ENCODE measurements at places on chromosomes 6 and 20.

DNA sequence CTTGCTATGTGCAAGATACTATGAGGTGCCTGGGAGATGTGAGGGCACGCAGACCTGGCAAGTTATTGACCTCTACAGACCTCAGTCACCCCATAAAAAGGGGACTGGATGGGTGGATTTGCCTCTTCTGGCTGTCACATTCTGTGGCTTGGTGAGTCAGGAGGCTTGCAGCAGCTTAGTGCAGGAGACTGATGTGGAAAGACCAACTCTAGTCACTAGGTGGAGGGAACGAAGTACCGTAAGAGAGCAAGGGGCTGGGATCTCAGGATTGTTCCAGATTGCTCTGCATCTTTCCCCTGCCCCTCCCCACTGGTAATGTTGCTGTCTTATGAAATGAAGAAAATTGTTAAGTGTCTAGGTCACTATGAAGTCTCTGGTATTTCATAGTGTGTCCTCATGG is 3.3 kb downstream of the MAPRE1 start:
- DNase-seq = no peak

- DNase-seq = no peak
Observed at GRCh38 chr6:13943943-13944342, 19.2 kb downstream of the RNF182 start.

- DNase-seq = no peak
Observed at GRCh38 chr20:36065427-36065998, 89.0 kb upstream of the EPB41L1 start.

GRCh38 chr6:157756708-157757429 is 66.2 kb upstream of the SNX9 start:
- DNase-seq = peak; percentile 81

- DNase-seq = no peak
Observed at GRCh38 chr20:41007481-41007880, 21.1 kb upstream of the TOP1 start.

DNA sequence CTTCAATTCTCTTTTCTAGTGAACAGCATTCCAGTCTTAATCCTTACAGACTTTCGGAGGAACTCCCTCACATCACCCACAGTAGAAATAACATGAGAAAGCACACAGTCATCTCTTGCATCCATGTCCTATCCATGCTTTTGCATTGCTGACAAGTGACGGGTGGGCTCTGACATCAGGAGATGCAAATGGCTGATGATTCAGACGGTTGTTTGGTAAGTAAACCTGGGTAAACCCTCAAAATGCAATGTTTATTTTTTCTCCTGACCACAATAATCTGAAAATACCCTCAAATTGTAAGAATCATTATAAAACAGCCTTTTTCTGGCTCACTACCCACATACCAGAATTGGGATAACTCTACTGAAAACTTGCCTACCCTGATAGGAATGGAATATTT is 792.0 kb downstream of the MAFB start:
- DNase-seq = no peak

GRCh38 chr6:56958481-56958880 is 3.6 kb downstream of the BEND6 start:
- no peak for DNase-seq

- peak; percentile 58 for DNase-seq
Observed at GRCh38 chr20:43751167-43752050, 24.6 kb upstream of the GTSF1L start.

DNA sequence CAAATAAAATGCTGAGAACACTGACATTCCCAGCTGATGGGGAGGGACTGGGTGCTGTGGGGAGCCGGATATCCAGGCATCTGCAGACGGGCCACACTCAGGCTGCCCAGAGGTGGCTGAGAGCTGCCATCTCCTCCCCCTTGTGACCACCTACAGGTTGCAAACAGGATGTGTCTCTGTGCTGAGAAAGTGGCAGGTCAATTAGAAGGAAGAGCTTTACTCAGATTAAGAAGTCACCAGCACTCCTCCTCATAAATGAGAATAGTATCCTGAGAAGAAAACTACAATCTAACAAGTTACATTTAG is 63.0 kb downstream of the HUS1B start:
- no peak for DNase-seq

DNA sequence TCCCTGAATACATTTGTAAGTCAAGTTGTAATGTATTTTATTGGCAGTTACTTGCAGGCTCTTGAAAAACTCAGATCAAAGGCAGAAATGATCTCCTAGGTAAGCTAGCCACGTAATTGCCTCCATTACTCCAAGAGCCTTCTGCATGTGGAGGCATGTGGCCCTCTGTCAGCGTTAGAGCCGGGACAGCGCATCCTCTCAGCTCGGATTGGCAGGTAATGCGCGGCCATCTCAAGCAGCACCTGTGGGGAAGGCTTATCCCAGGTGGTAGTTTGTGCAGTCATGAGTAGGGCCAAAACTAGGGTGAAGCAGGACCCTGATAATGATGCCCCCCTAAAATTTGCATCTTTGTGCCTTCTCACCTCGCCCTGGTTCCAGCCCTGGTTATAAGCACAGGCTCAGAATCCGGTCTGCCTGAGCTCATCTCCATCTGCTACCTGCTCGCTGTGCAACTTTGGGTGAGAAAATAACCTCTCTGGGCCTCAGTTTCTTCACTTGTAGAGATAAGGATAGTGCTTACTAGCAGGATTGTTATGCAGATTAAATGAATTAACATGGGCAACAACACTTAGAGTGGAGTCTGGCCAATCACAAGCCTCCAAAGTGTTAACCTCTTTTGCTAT is 157.5 kb upstream of the PMEPA1 start:
- DNase-seq = no peak

- no peak for DNase-seq
Observed at GRCh38 chr6:56766806-56767178, 124.1 kb upstream of the DST start.

- DNase-seq = no peak
Observed at GRCh38 chr6:3085074-3085473, 16.8 kb downstream of the RIPK1 start.

- no peak for DNase-seq
Observed at GRCh38 chr6:36371211-36371610, 16.3 kb downstream of the ETV7 start.

GRCh38 chr6:75863001-75863400 is 114.0 kb downstream of the MYO6 start:
- no peak for DNase-seq

DNA sequence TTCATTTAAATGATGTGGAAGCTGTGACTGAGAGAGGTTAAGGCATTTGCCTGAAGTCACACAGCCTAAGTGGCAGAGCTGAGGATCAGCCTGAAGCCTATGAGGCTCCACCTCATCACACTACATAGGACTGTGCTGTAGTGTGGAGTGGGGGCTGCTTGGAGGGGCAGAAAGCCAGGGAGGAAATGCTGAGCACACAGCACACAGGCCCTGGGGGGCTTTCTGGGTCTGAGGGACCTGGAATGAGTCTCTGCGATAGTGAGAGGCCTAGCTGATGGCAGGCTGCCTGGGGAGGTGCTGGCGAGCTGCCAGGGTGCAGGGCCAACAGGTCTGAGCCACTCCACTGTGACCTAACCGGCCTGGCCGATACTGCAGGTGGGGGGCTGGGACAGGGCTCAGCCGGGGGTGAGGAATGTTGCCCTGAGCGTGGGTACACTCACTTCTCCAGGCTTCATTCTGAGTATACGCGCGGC is 2.2 kb upstream of the ARHGAP40 start:
- no peak for DNase-seq

DNA sequence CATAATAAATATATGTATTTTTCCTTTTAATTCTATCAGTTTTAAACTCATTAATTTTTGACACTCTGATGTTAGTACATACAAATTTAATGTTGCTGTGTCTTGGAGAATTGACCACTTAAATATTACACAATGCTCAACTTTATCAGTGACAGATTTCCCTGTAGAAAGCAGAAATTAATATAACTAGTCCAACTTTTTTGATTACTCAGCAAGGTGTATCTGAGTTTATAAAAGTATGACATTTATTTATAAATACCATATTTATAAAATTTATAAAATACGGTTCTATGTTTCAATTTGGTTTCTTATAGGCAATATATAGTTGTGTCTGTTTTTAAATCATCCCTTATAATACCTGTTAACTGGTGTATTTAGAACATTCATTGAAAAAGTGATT is 350.0 kb upstream of the EYS start:
- DNase-seq = no peak

- no peak for DNase-seq
Observed at GRCh38 chr6:157433678-157434081, 52.7 kb downstream of the ZDHHC14 start.

- DNase-seq = no peak
Observed at GRCh38 chr6:170522565-170523183, 30.4 kb downstream of the PSMB1 start.

- DNase-seq = no peak
Observed at GRCh38 chr20:33015114-33015484, 7.6 kb downstream of the BPIFB2 start.

GRCh38 chr20:10513931-10514575 is 78.9 kb downstream of the SLX4IP start:
- DNase-seq = no peak

DNA sequence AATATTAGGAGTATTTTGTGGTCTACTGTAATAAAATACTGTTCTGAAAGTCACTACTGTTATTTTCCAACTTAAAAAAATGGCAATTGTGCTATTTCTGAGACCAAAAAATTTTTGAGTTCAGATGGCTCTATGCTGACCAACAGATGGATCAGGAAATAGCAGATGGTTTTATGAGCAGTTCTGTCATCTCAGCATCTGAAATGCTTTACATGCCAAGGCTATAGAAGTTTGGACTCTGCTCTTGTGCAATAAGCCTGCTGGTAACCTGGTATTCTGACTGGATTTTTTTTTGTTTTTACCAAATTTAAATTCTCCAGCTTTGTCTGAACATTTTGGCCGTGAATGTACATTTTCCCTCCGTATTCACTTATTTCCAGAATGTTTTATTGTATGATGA is 1127.5 kb downstream of the GRIK2 start:
- no peak for DNase-seq

GRCh38 chr20:3413393-3413889 is 6.0 kb upstream of the DNAAF9 start:
- DNase-seq = no peak

DNA sequence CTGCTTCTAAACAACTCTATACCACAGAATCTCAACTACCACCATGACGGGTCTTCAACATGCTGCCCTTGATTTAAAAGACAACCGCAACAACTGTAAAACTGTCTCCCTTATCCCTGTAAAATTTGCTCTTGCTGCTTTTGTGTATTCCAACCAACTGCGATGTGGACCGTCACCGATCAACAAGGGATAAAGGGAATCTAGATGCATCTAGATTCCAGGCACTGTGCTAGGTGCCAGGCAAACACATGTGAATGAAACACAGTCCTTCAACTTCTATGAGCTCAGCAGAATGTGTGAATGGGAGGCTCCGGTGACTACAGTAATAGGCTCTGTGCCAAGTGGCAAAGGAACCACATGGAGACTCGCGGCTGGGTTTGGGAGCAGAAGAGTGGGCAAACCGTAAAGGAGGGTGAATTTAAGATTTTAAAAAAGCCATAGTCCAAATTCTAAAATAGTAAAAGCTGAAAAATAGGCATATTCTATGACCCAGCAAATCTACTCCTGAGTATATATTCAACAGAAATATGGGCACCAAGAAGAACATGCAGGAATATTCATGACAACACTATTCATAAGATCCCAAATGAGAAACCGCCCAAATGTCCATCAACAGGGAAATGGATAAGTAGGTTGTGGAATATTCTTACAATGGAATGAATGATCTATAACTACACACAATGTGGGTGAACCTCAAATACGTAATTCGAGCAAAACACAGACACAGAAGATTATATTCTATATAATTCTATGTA is 3.7 kb upstream of the PRND start:
- DNase-seq = no peak

- no peak for DNase-seq
Observed at GRCh38 chr6:164142322-164142721, 727.8 kb downstream of the QKI start.

DNA sequence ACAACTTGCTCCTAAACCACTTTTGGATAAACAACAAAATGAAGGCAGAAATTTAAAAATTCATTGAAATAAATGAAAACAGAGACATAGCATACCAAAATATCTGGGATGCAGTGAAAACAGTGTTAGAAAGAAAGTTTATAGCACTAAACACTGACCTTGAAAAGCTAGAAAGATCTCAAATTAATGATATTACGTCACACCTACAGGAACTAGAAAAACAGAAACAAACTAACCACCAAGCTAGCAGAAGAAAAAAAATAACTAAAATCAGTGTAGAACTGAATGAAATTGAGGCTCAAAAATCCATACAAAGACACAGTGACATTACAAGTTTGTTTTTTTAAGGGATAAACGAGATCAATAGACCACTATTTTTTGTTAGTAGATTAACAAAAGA is 5.2 kb downstream of the DEFB128 start:
- DNase-seq = no peak

DNA sequence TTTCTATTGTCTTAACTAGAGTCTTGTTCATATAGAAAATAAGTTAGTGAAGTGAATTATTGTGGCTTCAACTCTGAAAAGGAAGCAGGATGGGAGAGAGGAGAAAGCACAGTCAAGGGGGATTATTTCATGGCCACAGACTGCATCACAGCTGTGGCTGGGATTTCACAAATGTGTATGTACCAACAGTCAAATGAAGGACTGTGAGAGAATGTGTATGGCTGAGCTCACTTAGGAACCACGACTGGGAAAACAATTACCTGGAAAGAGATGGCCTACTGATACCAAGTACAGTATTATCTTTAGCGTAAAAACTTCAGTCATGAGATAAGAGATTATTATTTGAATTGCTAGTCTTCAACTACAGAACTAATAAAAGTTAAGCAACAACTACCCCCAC is 54.9 kb downstream of the SESN1 start:
- DNase-seq = no peak

- DNase-seq = no peak
Observed at GRCh38 chr6:157258878-157259277, 64.4 kb downstream of the TMEM242 start.

- DNase-seq = no peak
Observed at GRCh38 chr6:106253731-106254130, 71.8 kb downstream of the ATG5 start.

DNA sequence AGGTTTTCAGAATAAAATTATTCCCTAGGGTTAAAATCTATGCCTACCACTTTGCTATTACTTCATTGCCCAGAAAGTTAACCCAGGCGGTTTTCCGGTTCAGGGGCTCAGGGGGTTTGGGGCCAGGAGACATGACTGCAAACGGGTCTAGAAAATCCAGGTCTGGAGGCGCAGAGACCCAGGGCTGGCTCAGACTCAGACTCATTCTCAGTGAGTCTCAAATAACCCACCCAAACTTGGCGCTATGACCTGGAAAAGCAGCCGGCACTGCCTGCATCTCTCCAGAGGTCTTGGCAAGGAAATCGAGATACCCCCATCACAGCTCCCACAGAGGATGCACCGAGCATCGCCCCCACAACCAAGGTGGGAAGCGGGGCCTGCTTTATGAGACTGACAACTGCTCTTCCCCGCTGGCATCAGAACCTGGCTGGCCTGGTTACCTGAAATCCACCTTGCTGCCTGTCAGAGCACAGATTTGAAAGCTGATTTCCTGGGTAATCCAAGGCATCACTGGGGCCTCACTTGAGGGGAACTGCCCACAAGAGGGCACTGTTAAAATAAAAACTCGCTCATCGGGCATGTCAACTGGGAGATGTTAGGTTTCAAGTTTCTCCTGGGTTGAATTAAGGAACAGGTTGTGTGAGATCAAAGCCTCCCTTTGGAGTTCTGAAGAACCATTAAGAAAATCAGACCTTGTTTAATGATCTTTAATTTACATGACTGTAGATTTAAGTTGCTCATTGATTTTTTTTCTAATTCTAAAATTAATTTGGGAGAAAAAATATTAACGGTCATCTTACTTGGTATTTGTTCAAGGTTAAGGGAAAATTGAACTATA is 55.1 kb downstream of the KIF16B start:
- no peak for DNase-seq

All from stimulated activated CD4-positive, alpha-beta T cell treated with anti-CD3 and anti-CD28 coated beads, Interleukin-4, amount 100 ng/mL, for 48 hours (primary cell).